ENCODE measurements at places on chromosomes 5 and 9.

DNA sequence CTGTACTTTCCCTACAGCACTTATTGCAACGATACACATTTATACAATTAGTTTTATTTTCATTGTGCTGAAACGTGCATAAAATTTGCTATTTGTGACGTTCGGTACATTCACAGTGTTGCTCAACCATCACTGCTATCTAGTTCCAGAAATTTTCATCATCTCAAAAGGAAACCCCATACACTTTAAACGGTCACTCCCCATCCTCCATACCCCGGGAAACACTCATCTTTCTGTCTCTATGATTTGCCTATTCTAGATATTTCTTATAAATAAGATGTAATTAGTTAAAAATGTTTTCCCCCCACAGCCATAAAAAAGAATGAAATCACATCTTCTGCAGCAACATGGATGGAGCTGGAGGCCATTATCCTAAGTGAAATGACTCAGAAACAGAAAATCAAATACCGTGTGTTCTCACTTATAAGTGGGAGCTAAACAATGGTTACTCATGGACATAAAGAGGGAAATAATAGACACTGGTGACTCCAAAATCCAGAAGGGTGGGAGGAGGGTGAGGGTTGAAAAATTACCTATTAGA is 40.2 kb upstream of the TEX48 start:
- no peak for DNase-seq

GRCh38 chr5:15001517-15001916 is 129.9 kb upstream of the ANKH start:
- no peak for DNase-seq

- no peak for DNase-seq
Observed at GRCh38 chr5:60727033-60727679, 27.2 kb upstream of the DEPDC1B start.

GRCh38 chr5:143515829-143516228 is 112.3 kb upstream of the NR3C1 start:
- DNase-seq, result no peak

GRCh38 chr5:115847290-115847689 is 5.6 kb downstream of the AP3S1 start:
- DNase-seq, result no peak

DNA sequence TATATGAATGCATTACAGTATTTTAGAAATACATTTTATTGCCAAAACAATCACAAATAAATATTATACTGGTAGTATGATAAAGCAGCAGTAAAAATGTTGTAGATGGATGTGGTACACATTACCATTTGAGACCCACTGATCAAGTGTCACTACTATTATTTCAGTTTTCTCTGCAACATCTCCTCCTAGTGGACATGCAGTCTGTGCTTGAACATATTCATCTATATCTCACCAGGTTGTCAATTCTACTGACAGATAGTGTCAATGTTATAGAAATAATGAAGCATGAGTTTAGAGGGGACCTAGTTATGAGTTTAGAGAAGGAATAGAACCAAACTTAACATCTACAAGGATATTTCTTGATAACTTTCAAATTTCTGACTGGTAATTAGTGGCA is 39.2 kb upstream of the ELOVL7 start:
- DNase-seq, result no peak

DNA sequence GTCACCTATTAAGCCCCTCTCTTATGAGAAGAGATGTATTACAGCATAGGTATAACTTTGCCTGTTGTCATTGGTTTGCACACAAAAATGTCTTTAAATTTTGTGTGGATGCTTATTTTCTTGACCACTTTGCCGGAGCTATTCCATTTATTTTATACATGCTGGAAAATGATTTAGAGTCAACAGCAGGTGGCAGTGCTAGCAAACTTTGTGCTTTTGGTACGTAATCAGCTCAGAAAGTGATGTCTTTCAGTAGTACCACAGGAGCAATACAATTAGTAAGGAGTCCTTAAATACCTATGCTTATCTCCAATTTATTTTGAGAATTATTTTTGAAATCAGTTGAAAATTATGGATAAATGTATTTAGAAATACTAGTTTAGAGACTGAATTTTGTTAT is 19.8 kb upstream of the NUDT12 start:
- DNase-seq, result no peak

Data from stimulated activated CD8-positive, alpha-beta memory T cell treated with anti-CD3 and anti-CD28 coated beads, Interleukin-4, amount 100 ng/mL, for 1 hour (primary cell).